Aorta (tissue), 5 donors: ENCODE measurements at places on chromosomes 2 and 18. TPM values are rescaled to one million over a fixed set of nuclear protein-coding genes. Genes with fewer than 3 reads are reported as not detected.

The TNFRSF11A gene
- 8.2 TPM for total RNA-seq

DNA sequence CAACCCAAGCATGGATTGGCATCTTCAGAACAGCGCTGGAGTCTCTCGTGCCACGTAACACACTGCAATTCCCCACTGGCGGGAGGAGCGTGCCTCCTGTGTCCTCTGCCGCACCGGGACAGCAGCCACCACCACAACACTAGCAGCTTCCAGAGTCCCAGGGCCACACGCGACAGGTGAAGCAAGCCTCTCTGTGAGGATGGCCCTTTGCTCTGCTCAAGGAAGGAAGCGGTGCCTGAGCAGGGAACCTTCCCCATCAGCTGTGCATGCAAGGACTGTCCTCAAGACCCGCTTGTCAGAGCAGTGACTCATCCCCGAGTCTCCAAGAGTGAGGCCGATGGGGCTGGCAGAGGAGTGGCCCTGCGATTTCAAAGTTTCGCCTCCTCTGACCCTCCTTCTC, 44.0 kb downstream of the TTC32 start:
- no peaks in the 10 kb centered on the region for H3K27me3 ChIP-seq
- no peaks in the 10 kb centered on the region for H3K4me1 ChIP-seq
- no peak overlapping the region for H3K4me3 ChIP-seq
- H3K36me3 ChIP-seq, result no peaks in the 10 kb centered on the region

DNA sequence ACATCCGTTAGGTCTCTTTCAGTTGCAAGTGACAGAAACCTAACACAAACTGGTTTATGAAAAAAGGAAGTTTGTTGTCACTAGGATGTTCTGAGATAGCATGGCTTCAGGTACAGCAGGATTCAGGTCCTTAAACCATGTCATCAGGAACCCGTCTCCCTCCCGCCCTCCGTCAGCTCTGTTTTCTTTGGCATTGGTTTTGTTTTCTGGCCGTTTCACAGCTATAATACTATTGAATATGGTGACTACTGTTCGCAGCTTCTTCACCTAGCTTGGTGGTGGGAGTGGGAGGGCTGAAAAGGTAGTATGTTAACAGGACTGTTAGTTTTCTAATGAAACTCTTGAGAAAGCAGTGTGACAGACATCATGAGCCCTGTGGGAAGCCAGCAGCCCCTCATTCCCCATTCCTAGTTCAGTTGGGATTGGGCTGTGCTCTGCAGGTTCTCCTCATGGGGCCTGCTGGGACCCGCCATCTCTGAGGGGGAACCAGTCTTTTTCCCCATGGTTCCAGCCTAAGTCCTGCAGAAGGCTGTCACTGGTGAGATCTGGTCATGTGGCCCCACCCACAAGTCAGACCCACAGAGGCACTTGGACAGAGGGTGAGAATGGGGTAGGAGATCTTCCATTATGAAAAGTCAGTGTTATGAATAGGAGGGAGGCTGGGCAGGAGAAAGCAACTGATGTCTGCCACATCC, 12.1 kb downstream of the PTMA start:
- no peak overlapping the region for H3K27ac ChIP-seq
- H3K36me3 ChIP-seq, result no peaks in the 10 kb centered on the region
- DNase-seq, result no peak
- no peaks in the 10 kb centered on the region for H3K27me3 ChIP-seq

DNA sequence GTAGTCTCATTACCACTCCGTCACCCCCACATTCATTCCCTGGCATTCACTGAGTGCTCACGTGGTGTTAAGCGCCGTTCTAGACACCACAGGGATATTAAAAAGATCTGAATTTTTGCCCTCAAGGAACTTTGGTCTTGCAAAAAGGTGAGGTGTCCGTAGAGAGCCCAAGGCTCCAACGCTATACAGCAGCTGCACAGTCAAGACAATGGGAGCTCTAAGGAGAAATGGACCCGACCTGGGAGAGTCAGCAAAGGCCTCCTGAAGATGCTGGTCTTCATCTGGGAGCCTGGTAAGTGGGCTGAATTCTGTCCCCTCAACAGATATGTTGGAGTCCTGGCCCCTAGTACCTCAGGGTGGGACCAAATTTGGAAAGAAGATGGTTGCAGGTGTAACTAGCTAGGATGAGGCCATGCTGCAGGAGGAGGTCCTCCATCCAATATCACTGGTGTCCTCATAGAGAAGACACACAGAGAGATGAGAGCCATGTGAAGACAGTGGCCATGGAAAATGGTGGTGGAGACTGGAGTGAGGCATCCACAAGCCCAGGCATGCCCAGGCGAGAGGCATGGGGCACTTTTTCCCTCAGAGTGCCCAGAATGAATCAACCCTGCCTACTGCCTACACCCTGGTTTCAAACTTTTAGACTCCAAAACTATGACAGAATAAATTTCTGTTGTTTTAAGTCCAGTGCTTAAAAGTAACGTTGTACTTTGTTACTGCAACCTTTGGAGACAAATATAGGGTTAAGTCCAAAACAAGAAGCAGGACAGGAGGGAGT, 247.3 kb downstream of the TTC32 start:
- H3K27me3 ChIP-seq, result no peaks in the 10 kb centered on the region
- no peak for DNase-seq
- no peak overlapping the region for H3K27ac ChIP-seq
- no peak overlapping the region for H3K4me3 ChIP-seq
- H3K4me1 ChIP-seq, result no peaks in the 10 kb centered on the region

- peak; percentile 36 for DNase-seq
- H3K27ac ChIP-seq, result no peak overlapping the region
- H3K4me3 ChIP-seq, result no peak overlapping the region
- H3K4me1 ChIP-seq, result no peaks in the 10 kb centered on the region
- H3K36me3 ChIP-seq, result no peaks in the 10 kb centered on the region
- no peaks in the 10 kb centered on the region for H3K27me3 ChIP-seq
Observed at GRCh38 chr2:96931966-96932365, 54.4 kb downstream of the FAM178B start.

DNA sequence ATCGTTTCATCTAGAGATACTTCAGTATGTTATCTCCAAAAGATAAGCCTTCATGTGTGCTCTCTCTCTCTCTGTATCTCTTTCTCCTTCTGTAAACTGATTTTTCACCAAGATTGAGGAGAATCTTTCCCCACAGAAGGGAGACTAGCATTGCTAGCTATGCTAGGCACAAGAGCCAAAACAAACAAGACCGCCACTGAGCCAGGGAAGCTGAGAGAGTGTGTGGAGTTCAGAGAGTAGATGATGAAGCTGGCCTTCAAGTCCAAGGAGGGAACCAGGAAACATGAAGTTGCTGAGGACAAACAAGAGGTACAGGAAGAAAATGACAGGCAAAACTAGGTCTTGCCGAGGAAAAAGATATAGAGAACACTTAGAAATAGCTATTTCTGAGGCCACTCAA, 23.4 kb downstream of the DAPL1 start:
- H3K4me3 ChIP-seq, result no peak overlapping the region
- H3K4me1 ChIP-seq, result peaks cover 7% of the 10 kb centered on the region
- no peak overlapping the region for H3K27ac ChIP-seq
- DNase-seq, result no peak
- H3K36me3 ChIP-seq, result no peaks in the 10 kb centered on the region

The NR4A2 gene
- total RNA-seq, result 10.4 TPM

DNA sequence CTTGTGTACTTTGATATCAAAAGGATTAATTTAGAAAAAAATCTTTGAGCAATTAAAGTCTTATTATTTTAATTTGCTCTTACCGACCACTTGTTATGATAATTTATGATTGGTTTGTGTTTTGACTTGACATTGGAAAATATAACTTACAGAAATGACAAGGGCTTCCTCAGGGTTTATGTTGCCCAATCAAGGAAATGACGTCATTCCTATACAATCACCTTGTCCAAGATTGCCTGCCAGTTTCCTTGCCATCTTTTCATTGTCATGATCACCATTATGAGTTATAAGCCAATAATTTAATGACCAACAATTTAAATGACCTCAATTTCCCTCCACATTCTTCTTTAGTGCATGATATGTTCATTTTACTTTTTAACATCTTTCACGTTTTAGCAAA, 351.8 kb upstream of the TMEFF2 start:
- no peaks in the 10 kb centered on the region for H3K4me1 ChIP-seq
- no peaks in the 10 kb centered on the region for H3K36me3 ChIP-seq
- no peak overlapping the region for H3K27ac ChIP-seq
- DNase-seq, result no peak
- H3K4me3 ChIP-seq, result no peak overlapping the region

DNA sequence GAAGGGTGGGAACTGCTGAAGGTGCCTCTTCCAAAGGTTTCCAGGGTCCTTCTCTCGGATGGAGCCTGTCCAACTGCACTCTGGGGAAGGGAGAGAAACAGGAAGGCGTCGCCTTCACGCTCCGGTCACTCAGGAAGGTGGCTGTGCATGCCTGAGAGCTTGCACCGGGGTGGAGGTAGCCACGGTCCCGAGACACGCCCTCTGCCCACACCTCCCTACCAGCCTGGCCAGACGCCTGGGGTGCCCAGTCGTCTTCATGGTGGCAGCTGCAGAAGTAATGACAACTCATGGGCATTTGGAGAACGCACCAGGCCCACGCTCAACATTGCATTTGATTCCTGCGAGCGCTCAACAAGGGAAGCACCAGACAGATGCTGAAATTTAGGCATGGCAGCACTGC, 59.9 kb downstream of the ADNP2 start:
- H3K27me3 ChIP-seq, result no peaks in the 10 kb centered on the region
- H3K27ac ChIP-seq, result no peak overlapping the region
- no peaks in the 10 kb centered on the region for H3K36me3 ChIP-seq

DNA sequence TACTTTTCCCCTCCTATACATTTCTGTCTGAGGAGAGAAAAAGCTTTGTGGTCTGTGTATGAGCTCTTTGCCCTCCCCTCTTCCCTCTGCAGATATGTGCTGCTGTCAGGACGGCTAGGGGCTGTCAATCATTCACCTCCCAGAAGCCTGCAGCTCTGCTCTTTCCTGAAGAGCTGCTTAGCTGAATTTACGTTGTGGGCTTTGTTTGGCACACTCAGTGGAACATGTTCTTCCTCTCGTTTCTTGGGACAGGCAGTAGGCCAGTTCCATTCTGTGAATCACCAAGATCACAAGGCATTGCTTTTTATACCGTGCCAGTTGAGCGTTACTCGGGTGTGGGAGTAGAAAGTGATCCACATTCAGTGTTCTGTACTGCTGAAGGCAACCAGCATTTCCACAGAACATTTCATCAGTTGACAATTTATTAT, 136.7 kb downstream of the LAMA3 start:
- peak overlapping the region; percentile 79 for H3K27ac ChIP-seq
- H3K36me3 ChIP-seq, result no peaks in the 10 kb centered on the region
- no peak overlapping the region for H3K4me3 ChIP-seq
- DNase-seq, result peak; percentile 76
- no peaks in the 10 kb centered on the region for H3K4me1 ChIP-seq

DNA sequence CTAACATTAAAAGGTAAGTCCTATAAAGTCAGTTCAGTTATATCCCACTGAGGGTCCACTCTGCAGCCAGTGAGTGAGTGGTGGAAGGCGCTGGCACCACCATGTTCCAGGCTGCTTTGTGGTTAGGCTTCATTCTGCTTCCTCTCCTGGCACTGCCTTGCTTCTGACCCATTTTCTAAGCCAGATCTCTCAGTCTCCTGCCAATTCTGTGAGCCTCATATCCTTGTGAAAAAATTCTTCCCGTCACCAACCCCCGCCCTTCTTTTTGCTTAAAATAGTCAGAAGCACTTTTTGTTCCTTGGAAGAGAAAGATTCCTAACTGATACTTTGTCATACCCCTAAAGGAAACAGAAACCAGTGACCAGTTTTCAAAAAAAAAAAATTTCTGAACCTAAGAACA, 139.8 kb upstream of the NCK2 start:
- H3K4me1 ChIP-seq, result no peaks in the 10 kb centered on the region
- H3K36me3 ChIP-seq, result no peaks in the 10 kb centered on the region
- no peak overlapping the region for H3K4me3 ChIP-seq
- H3K27ac ChIP-seq, result no peak overlapping the region
- H3K27me3 ChIP-seq, result no peaks in the 10 kb centered on the region

The MLPH gene
- total RNA-seq, result 3.4 TPM

The UGT1A3 gene
- not detected for total RNA-seq

- H3K36me3 ChIP-seq, result no peaks in the 10 kb centered on the region
- DNase-seq, result no peak
- H3K4me3 ChIP-seq, result no peak overlapping the region
- H3K27ac ChIP-seq, result no peak overlapping the region
- no peaks in the 10 kb centered on the region for H3K4me1 ChIP-seq
Observed at GRCh38 chr18:32629981-32630700, 142.7 kb downstream of the KLHL14 start.

DNA sequence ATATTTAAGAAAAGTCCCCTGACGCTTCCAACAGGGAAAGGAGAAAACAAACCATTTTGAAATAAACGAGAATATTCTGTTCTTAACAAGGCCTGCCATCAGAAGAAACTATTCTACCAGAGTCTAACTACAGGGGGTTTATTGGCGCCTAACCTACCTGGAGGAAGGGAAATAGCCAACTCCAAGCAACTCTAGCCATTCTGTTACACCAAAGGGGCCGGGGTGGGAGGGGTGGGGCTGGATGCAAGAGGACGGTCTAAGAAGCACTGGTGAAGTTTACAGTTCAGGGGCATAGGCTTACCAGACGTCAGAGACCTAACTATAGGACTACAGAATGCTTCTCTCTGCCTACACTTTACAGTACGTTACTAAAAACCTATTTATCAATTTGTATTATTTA, 60.5 kb upstream of the GALNT5 start:
- no peaks in the 10 kb centered on the region for H3K36me3 ChIP-seq
- no peak overlapping the region for H3K27ac ChIP-seq
- H3K4me1 ChIP-seq, result no peaks in the 10 kb centered on the region
- no peak overlapping the region for H3K4me3 ChIP-seq
- DNase-seq, result no peak

DNA sequence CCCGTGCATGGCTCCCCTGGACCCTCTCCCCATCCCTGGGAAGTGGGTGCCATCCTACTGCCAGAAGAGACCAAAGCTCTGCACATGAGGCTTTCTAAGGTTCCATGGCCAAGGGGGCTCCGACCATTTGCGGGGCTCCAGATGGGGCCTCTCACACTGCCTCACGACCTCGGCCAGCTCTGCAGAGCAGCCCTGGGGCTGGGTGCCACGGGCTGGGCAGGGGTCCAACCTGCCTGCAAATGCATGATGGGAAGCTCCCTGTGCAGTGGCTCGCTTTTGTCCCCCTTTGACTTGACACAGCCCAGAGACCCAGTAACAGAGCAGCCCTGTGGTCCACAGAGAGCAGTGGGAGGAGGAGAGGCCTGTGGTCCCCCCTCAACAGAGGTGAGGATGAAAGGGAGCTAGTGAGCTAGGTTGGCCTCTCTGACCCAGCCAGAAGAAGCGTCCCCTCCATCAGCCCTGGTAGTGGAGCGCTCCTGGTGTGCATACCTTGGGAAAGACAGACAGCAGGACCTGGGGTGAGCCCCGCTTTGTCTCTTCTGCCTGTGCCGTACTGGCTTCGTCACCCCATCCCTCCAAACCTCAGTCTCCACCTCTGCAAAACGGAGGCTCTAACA, 174.1 kb downstream of the DDX1 start:
- H3K4me3 ChIP-seq, result no peak overlapping the region
- no peaks in the 10 kb centered on the region for H3K4me1 ChIP-seq
- peak; percentile 65 for DNase-seq
- no peak overlapping the region for H3K27ac ChIP-seq
- H3K36me3 ChIP-seq, result no peaks in the 10 kb centered on the region
- no peaks in the 10 kb centered on the region for H3K27me3 ChIP-seq

GRCh38 chr18:36757081-36757480, 71.7 kb downstream of the TPGS2 start:
- H3K4me1 ChIP-seq, result no peaks in the 10 kb centered on the region
- no peak for DNase-seq
- no peak overlapping the region for H3K27ac ChIP-seq
- H3K4me3 ChIP-seq, result no peak overlapping the region

The EPC2 gene
- total RNA-seq, result 42.7 TPM

The KCNF1 gene
- total RNA-seq, result not detected
